ENCODE measurements at places on chromosomes 3 and 15.

- DNase-seq: no peak
These were observed 150.3 kb downstream of the TLE3 start for GRCh38 chr15:69947394-69947793.

GRCh38 chr3:189108067-189108466, 63.7 kb upstream of the TPRG1 start:
- DNase-seq: no peak

DNA sequence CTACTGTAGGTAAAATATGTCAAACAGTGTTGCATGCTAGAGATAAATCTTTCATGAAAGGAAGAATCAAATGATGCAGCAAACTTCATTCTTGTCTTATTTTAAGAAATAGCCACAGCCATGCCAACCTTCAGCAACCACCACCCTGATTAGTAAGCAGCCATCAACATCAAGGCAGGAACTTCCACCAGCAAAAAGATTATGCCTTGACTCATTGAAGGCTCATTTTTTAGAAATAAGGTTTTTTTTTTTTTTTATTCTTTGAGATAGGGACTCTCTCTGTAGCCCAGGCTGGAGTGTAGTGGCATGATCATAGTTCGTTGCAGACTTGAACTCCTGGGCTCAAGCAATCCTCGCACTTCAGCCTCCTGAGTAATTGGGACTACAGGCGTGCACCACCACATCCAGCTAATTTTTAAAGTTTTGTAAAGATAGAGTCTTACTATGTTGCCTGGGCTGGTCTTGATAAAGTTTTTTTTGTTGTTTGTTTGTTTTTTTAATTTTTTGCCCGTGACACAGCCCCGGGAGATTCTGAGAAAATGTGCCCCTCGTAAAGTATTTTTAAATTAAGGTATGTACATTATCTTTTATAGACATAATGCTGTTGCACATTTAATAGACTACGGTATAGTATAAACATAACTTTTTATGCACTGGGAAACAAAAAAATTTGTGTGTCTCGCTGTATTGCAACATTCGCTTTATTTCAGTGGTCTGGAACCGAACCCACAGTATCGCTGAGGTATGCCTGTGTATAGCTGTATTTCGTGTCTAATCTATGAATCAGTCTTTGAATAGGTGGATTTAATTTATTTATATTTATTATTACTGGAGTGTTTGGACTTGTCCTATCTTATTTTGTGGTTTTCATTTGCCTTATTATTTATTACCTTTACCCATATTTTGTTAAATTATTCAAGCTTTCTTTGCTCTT, 23.3 kb downstream of the SNRK start:
- DNase-seq: no peak

GRCh38 chr3:128285967-128286321, 132.7 kb downstream of the EEFSEC start:
- no peak for DNase-seq

DNA sequence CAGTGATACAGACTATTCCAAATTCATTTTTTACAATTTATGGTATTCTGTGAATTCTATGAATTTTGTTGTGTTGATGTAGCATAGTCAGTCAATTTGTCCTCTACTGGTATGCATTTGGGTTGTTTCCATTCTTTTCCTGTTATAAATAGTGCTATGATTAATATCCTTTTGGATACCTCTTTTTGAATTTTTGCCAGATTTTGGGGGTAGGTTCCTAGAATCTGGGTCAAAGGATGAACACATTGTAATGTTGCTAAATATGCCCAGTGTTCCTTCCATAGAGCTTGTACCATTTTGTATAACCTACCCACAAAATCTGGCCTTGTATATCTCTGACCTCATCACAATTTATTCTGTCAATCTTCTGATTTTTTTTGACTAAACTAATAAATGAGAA, 44.4 kb upstream of the C3orf38 start:
- DNase-seq: no peak

DNA sequence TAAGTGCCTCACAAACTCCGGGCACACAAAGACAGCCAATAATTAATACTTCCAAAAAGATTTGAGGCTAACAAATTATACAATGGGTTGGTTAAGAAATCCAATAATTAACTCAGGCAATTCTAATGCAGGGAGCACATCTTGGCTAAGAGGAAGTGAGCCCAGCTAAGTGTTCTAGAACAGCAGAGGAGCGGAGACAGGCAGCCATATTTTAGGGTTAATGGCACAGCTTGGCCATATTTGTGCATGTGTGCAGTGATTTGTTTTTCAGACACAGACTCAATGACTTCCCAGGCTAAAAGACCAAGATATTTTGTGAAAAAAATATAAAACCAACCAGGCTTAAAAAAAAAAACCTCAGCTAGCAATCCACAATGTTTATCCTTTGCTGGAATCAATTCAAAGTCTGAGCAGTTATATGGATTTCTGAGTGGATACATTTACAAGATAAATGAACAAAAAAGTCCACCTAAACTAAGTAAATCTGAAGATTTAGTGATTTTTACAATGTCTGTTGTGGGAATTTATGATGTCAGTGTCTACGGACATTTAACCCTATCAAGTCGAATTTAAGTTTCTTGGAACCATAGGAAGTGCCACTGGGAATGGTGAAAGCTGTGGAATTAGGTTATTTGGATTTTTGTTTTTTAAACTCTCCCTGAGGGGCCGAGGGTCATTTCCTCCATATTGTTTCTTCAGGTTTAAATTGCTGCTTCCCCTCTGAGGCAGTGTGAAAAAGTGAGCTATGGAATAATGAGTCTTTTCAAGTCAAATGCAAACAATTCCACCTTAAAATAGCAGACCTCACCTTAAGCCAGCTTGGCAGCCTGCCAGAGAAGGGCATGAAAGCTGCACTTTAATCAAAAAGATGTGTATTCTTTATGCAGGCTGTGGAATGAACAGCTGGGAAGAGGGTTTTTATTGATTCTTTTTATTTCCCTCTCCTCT, 413.7 kb upstream of the TBL1XR1 start:
- DNase-seq: no peak

- no peak for DNase-seq
These were observed 58.8 kb upstream of the TRPM1 start for GRCh38 chr15:31160297-31160696.
